Renal pelvis (tissue), 12 donors: ENCODE measurements at places on chromosomes 2 and 18.

DNA sequence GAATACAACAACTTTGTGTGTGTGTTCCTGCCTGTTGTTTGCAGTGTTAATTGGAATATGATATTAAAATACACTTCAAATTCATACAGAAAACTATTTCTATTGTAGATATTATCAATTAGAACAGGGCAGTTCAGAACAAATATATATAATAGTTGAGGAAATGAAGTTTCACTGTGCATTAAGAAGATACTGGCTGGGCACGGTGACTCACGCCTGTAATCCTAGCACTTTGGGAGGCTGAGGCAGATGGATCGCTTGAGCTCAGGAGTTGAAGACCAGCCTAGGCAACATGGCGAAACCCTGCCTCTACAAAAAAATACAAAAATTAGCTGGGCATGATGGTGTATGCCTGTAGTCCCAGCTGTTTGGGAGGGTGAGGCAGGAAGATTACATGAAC, 79.3 kb downstream of the ASAP2 start:
- DNase-seq = no peak

DNA sequence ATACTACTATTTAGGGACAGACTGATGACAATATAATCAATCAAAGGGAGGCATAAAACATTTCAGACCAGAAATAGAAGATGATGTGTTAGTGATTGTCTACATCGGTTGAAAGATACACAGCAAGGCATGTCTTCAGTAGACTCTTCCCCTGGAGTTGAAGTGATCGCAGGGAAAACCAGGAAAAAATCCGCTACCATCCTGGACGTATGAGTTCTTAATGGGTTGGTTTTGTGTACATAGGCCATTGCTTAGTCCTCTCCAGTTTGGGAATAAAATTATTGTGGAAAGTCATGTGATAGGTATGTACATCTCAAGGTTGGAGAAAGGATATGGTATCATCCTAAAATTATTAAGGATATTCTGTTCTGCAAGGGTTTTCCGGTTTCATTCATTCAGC, 4.3 kb downstream of the APCDD1 start:
- no peak for DNase-seq

- DNase-seq = no peak
Observed at GRCh38 chr2:144146876-144147275, 373.0 kb downstream of the ZEB2 start.

GRCh38 chr2:45156605-45157004, 147.4 kb upstream of the SIX2 start:
- DNase-seq = no peak

DNA sequence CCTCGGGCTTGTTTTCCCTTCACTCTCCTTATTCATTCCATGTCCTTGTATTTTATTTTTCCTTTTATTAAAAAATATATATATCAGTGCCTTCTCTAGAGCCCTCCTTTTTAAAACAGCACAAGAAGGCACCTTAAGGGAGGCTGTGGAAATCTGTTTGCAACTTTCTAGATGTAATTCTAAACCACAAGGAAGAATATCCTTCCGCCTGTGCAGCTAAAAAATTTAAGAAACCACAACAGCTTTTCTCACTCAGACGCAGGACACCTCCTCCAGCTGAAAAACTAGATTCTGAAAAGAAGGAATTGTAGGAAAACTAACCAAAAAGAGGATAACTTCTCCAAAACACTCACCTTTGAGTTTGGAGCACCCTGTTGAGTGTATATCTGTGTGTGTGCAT, 142.2 kb downstream of the BCL11A start:
- DNase-seq = no peak

- peak; percentile 90 for DNase-seq
Observed at GRCh38 chr2:176454893-176455815, 185.9 kb downstream of the MTX2 start.

- DNase-seq = no peak
Observed at GRCh38 chr18:62634458-62634857, 80.9 kb upstream of the PHLPP1 start.

- no peak for DNase-seq
Observed at GRCh38 chr2:121256720-121257479, 28.1 kb downstream of the TFCP2L1 start.

DNA sequence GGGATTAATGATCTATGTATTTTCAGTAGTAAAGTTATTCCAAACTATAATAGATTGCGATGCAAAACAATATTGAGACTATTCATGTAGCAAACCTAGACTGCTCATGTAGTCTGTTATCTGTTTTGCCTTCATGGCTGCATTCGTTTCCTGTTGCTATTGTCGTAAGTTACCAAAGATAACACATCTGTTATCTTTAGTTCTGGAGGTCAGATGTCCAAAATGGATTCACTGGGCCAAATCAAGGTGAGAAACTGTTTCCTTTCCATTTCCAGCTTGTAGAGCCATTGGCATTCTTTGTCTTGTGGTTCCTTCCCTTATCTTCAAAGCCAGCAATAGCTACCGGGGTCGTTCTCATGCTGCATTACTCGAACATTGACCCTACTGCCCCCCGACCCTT, 20.9 kb downstream of the ITGAV start:
- no peak for DNase-seq

- no peak for DNase-seq
Observed at GRCh38 chr2:207468488-207468887, 61.3 kb upstream of the CREB1 start.

- no peak for DNase-seq
Observed at GRCh38 chr18:61998957-61999356, 106.2 kb upstream of the RNF152 start.

GRCh38 chr2:211181626-211182025, 625.2 kb downstream of the CPS1 start:
- DNase-seq = no peak

DNA sequence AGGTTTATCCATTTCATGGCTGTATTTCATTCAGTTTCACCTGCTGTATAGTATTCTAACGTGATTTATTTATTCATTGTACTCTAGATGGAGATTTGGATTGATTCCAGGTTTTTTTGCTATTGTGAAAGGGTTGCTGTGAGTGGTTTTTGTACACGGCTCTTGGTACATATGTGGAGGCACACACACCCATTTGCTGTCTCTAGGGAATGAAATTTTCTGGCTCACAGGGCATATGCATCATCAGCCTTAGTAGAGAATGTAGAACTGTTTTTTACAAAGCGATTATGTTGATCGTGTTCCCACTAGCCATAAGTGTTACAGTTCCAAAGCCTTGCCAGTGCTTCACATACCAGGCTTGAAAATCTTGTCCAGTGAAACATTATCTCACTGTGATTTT, 5.1 kb downstream of the SPTBN1 start:
- no peak for DNase-seq

- DNase-seq = no peak
Observed at GRCh38 chr2:37283207-37283606, 41.4 kb downstream of the PRKD3 start.

DNA sequence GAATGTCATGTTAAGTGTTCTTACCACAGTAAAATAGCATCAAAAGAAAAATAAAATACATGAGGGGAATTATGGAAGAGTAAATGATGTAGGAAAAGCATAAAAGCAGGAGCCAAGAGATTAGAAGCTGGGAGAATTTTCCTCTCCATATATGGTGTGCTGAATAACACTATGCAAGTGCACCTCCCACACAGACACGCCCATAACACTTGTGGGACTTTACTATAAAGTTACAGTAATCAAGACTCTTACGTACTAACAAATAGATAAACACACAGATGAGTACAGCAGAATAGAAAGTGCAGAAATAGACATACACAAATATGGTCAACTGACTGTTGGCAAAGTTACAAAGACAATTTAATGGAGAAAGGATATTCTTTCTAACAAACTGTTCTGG, 16.0 kb upstream of the SPHKAP start:
- DNase-seq = no peak
